ENCODE measurements at places on chromosomes 7 and 10. TPM values are rescaled to one million over a fixed set of nuclear protein-coding genes. Genes with fewer than 3 reads are reported as not detected.

Gene MUC12
- total RNA-seq, result 1.3 TPM

DNA sequence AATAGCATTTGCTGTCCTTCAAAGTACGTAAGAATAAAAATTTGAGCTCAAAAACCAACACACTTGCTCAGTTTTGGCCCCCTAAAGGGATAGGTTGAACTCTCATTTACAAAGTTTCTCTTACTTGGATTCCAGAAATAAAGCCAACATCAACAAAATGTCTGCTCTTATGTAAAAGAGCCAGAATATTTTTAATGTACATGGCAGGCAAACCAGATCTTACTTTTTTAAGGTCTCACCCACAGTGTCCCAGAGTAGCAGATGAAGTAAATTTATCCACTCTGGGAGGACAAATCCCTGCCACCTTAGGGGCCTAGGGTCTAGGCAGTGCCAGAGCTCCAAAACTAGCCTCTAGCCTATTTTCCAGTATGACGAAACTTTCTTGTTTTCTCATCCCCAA is 159.6 kb downstream of the SKAP2 start:
- DNase-seq, result no peak

- no peak for DNase-seq
Observed at GRCh38 chr7:101233907-101234547, 3.6 kb downstream of the CLDN15 start.

- DNase-seq, result no peak
Observed at GRCh38 chr7:25844102-25844870, 307.7 kb upstream of the NFE2L3 start.

- DNase-seq, result no peak
Observed at GRCh38 chr7:12638851-12639456, 48.5 kb upstream of the ARL4A start.

Gene ASAH2
- 3.3 TPM for total RNA-seq

DNA sequence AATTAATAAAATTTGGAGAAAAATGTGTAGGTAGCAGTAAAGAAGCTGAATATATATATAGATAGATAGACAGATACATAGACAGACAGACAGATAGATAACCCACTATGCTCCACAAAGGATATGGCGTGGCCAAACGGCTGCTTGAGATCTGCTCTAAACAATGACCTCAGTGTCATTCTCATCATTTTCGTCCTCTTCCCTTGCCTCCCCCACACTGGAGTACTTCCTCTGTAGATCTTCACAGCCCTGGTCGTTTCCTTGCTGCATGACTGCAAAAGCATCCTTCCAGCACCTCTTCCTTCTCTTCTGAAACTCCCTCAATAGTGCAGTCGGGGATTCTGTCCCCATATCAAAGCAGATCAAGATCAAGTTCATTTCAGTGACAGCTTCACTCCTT is 35.6 kb upstream of the ATP6V0A4 start:
- DNase-seq, result no peak

Gene MYL7
- not detected for total RNA-seq

- no peak for DNase-seq
Observed at GRCh38 chr7:148332191-148333186, 258.1 kb upstream of the C7orf33 start.

DNA sequence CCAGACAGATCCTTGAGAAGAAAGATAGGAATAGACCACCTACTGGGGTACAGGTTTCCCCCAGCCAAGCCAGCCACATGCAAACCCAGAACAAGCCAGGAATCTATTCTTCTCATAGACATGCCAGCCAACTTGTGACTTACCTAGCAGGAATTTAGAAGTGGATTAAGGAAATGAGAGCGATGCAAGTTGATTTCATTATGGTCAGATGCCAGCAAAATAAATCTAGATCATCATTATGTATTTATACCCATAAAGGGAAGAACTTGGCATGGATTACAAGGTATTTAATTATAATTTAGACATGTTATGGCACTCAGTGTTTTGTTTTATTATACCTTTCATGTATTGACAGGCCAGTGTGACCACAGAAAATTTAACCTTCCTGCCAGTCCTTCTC is 32.8 kb downstream of the SLC35G1 start:
- no peak for DNase-seq

DNA sequence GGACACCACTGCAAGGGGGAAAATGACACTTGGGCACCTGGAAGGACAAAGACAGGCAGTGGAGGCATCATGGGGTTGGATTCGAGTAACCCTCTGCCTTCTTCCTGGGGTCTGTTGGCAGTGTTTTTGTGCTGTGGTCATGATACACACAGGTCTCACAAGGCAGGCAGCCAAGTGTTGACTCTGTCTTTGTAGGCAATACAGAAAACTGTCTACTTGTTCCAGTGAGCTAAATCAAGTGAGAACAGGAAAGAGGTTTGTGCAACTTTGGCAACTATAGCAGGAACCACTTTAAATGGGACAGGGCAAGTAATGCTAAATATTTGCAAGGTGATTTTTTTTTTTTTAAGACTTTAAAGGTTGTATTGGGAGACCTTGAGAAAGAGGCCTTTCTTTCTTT is 578.6 kb upstream of the GALNT17 start:
- no peak for DNase-seq

Gene DYDC2
- total RNA-seq, result not detected

Gene RGR
- not detected for total RNA-seq

DNA sequence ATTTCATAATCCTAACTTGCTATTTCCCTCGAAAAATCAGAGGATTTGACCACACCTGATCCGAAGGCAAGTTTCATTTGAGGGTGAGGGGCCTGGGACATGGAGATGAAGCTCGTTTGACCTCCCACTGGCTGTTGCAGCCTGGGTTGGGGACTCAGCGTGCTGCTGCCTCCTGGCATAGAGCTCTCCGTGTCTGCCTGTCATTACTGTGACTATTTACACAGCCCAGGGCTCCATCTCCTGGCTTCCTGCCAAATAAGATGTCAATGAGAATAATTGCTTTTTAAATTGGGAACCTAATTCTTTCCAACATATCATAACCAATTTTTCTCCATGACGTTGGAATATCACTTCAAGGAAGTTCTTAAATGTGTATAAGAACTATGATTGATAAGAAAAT is 139.3 kb upstream of the COBL start:
- no peak for DNase-seq

DNA sequence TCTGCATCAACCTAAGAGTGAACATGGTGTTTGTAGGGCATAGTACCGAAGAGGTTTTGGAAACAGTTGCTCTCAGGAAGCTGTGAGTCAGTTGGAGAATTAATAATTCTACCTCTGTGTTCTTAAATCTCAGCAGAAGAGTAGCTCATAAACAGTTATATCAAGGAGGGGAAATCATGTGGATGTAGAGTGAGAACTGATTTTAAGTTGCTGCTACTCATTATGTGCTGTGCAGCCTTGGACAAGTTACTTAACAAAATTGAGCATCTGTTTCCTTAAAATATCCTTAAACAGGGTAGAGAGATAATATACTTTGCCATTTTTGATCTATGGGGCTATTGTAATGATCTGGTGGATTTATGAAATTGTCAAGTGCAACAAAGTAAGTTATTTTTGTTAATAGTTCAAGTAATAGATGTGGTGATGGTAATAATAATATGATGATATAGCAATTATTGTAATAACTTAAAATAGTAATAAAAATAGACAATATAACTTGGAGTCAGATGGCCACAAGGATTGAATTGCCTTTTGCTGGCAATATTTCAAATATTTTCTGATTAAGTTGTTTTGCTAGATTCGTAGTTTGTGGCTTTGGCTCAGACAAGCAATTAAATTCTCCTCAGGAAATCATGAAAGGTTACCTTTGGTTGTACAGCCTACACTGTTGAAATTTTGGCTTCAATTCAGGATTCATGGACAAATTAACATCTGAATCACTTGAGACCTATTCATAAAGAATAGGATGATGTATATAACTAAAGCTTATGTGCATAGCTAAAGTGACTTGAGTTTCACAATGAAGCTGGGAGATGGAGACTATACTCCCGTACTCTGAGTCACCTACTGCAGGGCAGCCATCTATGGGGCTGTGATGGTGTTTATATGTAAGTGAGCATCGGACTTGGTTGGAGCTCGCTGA is 228.5 kb downstream of the CDK14 start:
- no peak for DNase-seq

DNA sequence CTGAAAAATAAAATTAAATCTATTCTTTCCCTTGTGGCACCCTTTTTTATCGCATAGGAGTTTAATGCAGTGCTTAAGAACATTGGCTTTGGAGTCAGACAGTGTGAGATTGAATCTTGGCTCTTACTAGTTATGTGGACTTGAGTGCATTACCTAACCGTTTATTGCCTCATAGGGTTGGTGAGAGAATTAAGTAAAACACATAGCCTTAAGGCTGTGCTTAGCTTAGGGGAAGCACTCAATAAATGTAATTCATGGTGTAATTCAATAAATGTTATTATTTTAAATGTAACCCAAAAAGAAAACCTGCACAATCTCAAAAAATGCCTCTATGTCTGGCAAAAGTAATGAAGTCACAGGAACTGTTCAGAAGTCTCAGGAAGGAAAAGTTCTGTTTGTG is 2.7 kb downstream of the STK17A start:
- DNase-seq, result no peak

DNA sequence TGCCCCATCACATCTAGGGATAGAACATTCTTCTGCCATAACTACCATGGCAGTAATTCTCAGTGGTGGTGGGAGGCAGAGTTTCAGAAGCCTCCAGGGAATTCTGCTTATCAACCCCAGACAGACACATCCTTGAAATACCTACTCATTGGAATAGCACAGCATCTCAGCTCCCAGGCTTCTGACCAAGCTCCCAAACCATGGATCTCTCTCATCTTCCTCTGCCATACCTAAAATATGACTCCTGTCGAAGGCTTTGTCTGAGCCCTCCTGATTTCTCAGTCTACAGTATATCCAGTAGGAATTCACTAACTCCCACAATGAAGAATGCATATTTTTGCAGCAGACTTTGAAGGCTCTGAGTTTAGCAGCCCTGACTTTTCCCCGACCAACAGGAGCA is 687.5 kb downstream of the GRID1 start:
- no peak for DNase-seq

Gene SUN3
- total RNA-seq, result 1.1 TPM

Gene VWC2
- total RNA-seq, result not detected

GRCh38 chr7:155169498-155170065 is 99.5 kb downstream of the HTR5A start:
- no peak for DNase-seq

- DNase-seq, result no peak
Observed at GRCh38 chr7:48481235-48481634, 310.0 kb downstream of the ABCA13 start.

DNA sequence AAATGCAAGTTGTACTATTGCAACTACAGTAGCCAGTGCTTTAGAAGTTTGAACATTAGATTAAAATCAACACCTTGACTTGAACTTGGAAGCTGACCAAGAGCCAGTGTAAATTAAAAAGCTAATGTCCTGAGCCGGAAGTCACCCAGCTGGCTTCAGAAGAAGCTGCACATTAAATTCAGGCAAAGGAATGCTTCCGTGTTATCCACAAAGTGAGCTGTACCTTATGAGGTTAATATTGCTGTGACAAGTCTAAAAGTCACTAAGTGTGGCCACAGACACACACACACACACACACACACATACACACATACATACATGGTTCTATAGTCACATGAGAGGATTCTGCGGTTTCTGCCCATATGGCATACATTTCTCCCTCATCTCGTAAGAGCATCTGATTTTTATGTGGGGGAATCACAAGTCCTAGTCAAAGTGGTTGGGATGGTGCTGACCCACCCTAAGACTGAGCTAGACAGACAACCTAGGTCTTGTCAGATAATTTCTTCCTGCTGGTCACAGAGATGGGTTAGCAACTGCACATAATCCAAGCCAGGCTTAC is 612.9 kb downstream of the SORCS1 start:
- no peak for DNase-seq

- no peak for DNase-seq
Observed at GRCh38 chr7:4015371-4015770, 666.7 kb upstream of the FOXK1 start.

Measured in Calu3 (cell line).